Thoracic aorta (tissue), 2 donors: ENCODE measurements at places on chromosomes 6 and 20. TPM values are rescaled to one million over a fixed set of nuclear protein-coding genes. Genes with fewer than 3 reads are reported as not detected.

DNA sequence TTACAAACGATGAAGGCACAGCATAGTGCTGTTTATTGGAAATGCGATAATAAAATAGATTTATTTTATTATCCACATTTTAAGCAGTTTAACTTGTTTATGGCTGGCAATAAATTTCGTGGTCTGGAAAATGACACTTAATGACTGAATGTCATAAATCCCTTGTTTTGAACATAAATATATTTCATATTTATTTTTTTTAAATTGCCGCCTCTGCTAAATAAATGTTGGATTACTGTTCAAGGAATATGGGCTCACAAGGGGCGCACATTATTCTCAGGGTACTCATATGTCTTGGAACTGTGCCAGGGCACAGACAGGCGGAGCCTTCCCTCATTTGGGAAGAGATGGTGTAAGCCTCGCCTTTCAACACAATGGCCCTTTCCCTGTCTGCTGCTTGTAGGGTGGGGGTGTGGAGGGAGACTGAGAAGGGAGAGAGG lies 134.3 kb downstream of the PXDC1 start:
- DNase-seq: no peak

DNA sequence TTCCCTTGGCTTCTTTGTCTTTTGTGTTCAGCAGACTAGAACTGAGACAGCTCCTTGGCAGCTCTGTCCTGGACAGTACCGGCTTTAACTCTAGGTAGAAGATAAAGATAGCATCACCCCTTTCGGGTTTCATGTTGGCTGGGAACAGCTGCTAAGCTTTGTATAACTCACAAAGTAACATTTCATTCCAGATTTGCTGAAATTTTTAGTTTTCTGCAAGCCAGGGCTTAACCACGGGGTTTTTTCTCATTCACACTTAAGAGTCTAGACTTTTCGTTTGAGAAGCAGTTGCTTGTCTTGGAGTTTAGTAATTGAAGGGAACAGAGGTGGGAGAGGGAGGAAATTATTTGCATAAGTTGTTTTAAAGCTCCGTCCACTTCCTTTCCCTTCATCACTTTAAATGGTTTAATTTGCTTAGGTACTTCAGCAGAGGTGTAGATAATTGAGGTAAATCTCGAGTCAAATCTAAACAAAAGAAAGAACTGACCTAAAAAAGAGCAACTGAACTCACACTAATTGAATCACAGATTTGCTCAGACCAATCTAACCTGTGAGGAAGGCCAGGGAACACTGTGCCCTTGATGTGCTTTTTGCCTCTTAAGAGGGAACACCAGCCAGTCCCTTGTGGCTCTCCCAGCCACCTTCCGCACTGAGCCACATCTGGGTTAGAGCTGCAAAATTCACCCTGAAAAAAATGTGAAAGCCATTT lies 48.3 kb downstream of the RREB1 start:
- DNase-seq: no peak

RIPPLY2 gene
- not detected for total RNA-seq

- no peak for DNase-seq
These were observed 244.4 kb downstream of the SAMD5 start for GRCh38 chr6:147752689-147753403.

GRCh38 chr6:72102561-72102960 lies 216.2 kb downstream of the RIMS1 start:
- DNase-seq: no peak

DNA sequence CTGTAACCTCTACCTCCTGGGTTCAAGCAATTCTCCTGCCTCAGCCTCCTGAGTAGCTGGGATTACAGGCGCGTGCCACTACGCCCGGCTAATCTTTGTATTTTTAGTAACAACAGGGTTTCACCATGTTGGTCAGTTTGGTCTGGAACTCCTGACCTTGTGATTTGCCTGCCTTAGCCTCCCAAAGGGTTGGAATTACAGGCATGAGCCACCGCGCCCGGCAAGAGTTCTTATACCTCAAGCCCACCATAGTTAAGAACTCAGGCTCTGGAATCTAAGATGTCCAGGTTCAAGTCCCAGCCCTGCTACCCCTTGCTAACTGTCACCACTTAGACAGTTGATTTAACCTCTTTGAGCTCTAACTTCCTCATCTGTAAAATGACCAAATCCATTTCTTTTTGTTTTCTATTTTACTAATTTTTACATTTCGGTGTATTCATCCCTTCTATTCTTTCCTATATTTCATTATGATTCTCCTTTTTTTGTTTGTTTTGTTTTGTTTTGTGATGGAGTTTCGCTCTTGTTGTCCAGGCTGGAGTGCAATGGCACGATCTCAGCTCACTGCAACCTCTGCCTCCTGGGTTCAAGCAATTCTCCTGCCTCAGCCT lies 104.8 kb upstream of the ZNF217 start:
- no peak for DNase-seq

OPN5 gene
- total RNA-seq: not detected

DNA sequence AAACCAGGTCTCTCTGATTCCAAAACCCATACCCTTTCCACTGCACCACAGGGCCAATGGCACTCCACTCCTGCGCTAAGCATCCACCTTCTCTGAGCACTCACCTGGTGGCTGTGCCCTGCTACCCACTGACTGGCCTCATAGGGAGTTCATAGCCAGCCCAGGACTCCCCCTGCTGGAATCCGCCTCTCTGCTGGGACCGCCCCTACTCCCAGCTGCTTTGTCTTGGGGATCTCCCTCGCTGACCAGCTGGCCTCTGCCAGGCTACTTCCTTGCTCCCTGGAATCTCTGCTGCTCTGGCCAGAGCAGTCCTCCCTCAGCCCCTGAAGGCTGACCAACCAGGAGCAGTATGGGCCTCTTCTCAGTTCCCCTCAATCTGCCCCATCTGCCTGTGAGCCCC lies 129.7 kb downstream of the FAXC start:
- DNase-seq: no peak

DNA sequence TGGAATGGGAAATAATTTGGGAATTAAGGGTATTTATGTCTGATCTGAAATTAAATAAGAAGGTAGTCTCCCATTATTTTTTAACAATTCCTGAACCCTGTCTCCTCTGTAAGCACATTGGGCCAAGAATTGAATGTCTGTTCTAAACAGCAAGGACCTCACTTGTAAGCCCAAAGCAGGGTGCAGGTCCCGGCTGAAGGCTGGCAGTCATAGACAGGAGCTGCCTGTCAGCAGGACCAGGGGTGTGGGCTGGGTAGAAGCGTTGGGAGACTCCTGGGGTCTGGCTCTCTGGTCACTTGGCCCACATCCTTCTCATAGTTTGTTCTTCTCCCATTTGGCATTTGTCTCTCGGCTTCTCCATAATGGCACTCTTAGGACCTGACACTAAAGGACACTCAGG lies 75.6 kb downstream of the SNX9 start:
- DNase-seq: no peak

GRCh38 chr6:93222071-93222851 lies 197.1 kb downstream of the EPHA7 start:
- DNase-seq: no peak

GRCh38 chr6:829656-830055 lies 136.7 kb upstream of the EXOC2 start:
- no peak for DNase-seq

DNA sequence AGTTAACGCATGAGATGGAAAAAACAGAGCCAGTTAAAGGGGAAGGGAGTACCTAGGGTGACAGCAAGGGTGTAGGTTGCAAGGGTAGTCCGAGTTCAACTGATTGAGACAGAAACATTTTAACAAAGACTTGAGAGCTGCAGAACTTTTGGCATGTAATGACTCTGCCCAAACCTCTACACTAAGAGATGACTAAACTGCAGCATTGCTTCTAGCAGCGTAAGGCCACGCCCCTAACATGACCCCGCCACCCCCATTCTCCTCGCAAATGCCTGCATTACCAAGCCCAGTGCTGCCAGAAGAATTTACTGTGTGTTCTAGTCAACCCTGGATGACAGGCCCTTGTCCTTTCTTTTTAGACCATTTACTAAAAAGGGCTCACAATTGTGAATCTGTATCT lies 6.3 kb upstream of the HINT3 start:
- DNase-seq: no peak

- DNase-seq: no peak
These were observed 147.2 kb downstream of the CFAP61 start for GRCh38 chr20:20199361-20200160.

GRCh38 chr6:43758617-43759050 lies 11.4 kb upstream of the VEGFA start:
- DNase-seq: no peak

DNA sequence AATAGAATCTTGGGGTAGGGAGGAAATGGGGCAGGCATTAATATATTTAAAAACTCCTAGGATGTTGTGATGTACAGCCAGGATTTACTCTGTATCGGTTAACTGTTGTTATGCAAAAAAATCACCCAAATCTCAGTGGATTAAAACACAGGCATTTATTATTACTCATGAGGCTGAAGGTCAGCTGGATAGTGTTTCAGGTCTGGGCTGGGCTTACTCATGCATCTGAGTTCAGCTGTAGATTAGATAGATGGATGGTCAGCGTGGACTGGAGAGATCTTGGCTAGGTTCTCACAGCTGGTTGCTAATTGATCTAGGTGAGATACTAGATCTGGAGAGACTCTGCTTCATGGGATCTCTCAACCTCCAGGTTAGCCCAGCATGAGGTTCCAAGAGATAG lies 131.4 kb downstream of the BTBD3 start:
- DNase-seq: no peak

- no peak for DNase-seq
These were observed 46.1 kb downstream of the CD40 start for GRCh38 chr20:46164254-46164653.

GRCh38 chr6:157035546-157035945 lies 258.4 kb downstream of the ARID1B start:
- no peak for DNase-seq

- no peak for DNase-seq
These were observed 180.4 kb downstream of the ZNF217 start for GRCh38 chr20:53413186-53413631.

PGC gene
- total RNA-seq: not detected

DNA sequence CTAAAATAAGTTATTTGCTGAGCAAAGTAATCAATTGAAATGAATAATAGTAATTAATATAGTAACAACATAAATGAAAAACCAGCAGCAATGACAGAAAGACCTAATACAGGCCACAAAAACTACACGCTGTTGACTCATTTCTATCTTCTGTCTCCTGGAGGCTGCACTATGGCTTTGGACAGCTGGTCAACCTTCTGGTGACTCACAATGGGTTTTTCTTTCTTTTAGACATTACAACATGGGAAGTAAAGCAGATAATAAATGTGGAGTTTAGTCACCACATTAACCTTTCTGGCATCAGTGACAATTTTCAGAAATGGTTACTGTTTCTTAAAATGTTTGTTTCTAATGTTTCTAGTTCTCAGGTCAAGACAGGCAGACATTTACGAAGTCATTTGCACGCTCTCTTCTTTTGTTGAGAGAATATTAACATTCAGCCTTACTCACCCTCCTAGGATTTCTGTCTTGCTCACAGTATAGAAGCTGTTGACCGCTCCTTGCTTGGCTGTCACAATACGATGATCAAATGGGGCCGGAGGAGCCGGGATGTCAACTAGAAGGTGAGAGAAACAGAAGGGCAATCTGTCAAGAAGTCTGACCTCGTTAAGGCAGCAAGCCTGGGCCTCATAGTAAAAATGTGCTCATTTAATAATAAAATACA lies 62.2 kb downstream of the MYLK4 start:
- DNase-seq: no peak

DNA sequence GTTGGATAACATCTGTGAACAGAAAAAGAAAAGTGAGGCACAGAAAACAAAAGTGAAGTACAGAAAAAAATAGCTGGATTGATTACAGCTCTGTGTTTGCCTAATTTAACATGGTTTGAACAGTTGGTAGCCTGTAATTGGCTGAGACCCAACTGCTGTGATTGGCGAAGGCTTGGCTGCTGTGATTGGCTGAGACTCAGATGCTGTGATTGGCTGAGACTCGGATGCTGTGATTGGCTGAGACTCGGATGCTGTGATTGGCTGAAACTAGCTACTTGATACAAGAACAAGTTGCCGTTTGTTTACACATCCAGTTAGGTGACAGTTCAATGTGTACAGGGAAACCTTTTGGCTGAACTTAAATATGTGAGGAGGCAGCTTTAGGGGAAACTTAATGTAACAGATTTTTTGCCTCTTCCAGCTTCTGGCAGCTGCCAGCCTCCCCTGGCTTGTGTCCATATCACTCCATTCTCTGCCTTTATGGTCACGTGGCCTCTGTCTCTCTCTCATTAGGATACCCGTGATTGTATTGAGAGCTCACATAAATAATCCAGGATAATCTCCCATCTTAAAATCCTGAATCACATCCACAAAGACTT lies 223.4 kb upstream of the FOXA2 start:
- no peak for DNase-seq

- DNase-seq: no peak
These were observed 38.5 kb downstream of the PLCG1 start for GRCh38 chr20:41175727-41176330.

DNA sequence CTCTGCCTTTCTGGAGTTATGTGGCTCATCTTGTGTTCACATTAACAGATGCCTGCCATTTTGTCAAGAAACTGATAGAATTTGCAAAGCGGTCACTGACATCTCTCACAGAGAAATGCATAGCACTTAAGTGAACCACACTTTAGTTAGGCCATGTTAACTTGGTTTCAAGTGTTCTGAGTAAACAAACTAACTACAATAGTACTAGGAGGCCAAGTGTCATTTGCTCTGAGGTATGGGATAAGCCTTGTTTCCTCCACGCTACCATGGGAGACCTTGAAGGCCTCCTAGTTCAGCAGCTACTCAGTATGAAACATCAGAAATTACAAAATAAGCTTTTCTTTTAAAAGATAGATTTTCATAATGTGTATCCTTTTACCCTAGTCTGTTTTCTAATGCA lies 143.5 kb upstream of the MARCKS start:
- no peak for DNase-seq
